ENCODE measurements at places on chromosomes 3 and 15.

- DNase-seq: peak; percentile 9
Measured at GRCh38 chr3:177459401-177459800, 262.1 kb upstream of the TBL1XR1 start.

GRCh38 chr3:31544634-31545033 lies 11.9 kb downstream of the STT3B start:
- peak; percentile 79 for DNase-seq

GRCh38 chr3:127565711-127566110 lies 24.8 kb downstream of the TPRA1 start:
- DNase-seq: no peak

DNA sequence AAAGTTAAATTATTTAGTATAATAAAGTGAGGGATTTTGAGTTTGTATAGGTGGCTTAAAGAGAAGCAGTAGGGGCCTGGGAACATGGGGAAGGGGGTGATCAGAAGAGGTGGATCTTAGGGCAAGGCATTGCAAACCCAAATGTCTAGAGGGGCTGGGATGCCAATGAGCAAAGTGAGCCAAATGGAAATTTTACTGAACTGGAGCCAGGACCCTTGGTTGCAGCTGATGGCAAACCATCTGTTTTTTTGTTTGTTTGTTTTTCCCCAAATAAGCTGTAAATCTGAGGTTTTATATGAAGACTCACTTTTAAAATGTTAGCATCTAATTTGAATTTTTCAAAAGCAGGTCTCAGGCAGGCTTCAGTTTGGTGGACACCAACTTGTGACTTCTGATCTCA lies 14.8 kb upstream of the PARP14 start:
- DNase-seq: no peak

DNA sequence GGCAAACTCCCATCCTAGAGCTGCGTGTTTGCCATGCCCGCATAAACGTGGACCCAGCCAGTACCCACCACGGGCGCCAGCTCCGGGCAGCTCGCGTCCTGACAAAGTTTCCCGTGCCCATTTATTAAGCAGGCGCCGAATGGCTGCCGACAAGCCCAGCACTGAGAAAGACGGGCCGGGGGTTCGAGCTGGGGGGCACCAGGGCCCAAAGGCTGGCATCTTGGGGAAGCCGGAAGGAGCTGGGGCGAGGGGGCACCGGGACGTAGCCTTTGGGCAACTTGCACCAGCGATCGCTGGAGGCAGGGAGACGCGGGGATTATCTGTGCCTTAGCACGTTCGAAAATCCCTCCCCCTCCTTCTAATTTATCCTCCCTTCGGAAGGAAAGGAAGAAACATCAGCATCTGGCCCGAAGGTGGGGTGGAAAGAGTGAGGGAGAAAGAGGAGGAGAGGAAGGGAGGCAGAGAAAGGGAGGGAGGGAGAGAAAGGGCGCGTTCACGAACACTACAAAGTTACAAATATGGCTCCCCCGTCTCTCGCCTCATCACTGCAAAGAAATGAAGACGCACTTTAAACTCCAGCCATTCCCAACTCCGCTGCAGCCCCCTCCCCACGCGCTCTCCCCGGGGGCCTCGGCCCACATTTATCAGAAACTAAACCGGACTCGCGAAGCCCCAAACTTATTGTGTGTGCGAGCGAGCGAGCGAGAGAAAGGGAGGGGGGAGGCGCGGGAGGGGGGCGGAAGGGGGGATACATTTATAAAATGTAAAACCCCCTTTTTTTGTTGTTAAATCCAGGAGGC lies 1.0 kb downstream of the ANP32A start:
- peak; percentile 79 for DNase-seq

- no peak for DNase-seq
Measured at GRCh38 chr3:115808244-115808643, 184.9 kb downstream of the GAP43 start.

GRCh38 chr3:354432-354831 lies 157.9 kb downstream of the CHL1 start:
- peak; percentile 45 for DNase-seq

GRCh38 chr3:133208184-133208583 lies 170.0 kb downstream of the TMEM108 start:
- no peak for DNase-seq

DNA sequence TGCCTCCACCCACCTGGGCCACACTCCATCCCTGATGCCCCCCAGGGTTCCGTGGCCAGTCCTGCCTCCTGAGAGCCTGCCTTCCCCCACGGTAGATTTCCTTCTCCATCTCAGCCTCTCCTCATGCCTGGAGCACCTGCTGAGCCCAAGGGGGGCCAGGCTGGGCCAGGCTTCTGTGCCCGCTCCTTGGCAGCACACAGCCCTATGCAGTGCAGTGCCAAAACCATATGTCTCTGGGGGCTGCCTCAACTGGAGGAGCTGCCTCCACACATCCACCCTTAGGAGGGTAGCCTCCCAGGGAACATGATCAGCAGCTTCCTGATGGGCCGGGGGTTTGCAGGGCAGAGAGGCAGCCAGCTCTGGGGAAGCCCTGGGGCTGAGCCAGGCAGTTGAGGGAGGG lies 24.6 kb upstream of the GATA2 start:
- no peak for DNase-seq

GRCh38 chr3:87793337-87793877 lies 265.4 kb downstream of the CGGBP1 start:
- no peak for DNase-seq

- DNase-seq: no peak
Measured at GRCh38 chr3:11618904-11619303, 24.8 kb downstream of the VGLL4 start.

DNA sequence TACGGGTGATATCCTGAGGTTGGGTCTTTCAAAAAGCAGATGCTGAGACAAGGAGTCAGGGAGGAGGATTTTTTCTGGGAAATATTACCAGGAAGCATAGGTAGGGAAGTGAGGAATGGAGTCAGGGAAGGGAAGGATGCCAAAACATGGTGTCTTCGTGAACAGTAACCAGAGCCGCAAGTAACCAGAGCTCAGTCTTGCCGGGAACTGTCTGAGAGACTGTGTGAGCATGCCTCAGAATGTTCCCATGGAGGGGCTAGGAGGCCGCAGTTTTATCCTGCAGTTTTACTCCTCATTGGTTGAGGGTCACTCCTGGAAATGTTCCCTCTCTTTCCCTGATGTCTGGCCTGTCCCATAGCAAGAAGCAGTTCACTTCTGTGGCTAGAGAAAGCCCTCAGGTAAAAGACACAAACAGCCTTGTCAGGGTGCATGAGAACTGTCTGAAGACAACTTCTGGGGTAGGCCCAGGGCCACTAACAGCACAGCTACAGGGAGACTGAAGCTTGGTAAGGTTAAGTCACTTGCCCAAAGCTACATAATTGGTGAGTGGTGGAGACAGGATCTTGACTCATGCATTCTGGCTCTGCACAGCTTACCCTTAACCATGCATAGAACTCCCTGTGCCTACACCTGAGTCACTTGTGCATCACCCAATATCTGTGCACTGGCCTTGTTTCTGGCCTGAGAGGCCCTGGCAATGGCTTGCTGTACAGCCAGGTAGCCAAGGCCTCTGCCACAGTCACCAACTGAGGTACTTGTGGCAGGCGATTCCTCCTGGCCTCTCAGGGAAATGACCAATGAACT lies 76.3 kb upstream of the FRMD4B start:
- no peak for DNase-seq

- no peak for DNase-seq
Measured at GRCh38 chr3:4019501-4019900, 220.3 kb downstream of the LRRN1 start.

- no peak for DNase-seq
Measured at GRCh38 chr3:144491333-144491732, 519.7 kb downstream of the DIPK2A start.
